ENCODE measurements at places on chromosomes 5 and 9.

- DNase-seq, result no peak
Observed at GRCh38 chr5:95918421-95919006, 43.1 kb downstream of the ELL2 start.

- no peak for DNase-seq
Observed at GRCh38 chr5:116303810-116304209, 219.0 kb downstream of the COMMD10 start.

GRCh38 chr5:115349001-115349817, 52.8 kb upstream of the CCDC112 start:
- DNase-seq, result no peak

DNA sequence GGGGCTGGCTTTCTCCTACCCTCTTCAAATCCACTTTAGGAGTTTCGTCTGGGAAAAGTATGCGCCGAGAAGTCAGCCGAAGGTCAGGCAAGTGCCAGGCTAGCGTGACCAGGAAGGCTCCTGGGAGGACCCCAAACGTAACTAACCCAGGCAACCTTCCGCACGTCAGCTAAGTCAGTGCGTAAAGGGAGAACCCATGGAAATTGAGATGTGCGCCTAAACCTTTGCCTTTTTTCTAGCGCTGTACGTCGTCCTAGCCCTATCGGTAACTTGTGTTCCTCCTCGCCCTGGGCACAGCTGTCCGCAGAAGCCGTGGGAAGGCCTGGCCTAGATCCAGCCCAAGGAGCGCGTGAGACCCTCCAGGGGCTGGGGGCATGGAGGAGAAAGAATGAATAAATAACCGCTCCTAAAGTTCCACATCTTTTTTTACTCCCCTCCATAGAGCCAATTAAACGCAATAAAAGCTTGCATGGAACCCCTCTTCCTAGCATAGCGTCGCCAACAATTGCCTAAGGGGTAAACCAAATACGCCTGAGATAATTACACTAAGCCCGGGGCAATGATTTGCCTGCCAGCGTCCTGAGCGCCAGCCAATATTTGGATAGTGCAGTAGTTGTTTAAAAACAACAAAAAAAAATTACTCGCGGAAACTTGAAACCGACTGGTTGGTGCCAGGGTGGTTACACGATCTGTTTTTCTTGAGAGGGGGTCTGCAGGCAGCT, 4.0 kb upstream of the FOXB2 start:
- DNase-seq, result no peak

DNA sequence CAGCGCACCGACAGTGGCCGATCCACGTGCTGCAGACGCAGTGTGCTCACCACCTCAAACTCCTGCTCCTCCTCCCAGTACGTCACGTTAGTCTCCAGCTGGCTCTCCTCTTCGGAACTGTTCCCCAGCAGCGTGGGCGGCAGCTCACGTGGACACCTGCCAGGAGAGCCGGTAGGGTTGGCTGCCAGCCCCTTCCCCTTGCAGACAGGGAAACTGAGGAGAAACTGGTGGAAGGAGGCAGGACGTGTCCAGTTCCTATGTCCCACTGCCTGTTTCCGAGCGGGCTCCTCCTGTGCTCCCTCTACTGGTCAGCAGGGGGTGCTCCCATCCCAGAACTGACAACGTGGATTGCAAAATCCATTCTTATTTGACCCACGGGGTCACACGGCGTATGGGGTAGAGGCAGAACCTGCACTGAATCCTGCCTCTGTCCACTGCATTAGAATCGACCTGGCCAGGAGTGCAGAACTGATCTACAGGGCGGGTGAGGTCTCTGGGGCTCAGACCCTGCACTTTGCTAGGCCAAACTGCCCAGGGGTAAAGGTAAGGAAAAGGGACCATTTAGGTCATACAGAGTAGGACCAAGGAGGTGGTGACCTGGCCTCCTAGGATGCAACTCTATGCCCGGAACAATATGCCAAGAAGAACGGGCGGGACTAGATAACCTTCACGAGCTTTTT, 25.7 kb downstream of the PDGFRB start:
- DNase-seq, result peak; percentile 44

DNA sequence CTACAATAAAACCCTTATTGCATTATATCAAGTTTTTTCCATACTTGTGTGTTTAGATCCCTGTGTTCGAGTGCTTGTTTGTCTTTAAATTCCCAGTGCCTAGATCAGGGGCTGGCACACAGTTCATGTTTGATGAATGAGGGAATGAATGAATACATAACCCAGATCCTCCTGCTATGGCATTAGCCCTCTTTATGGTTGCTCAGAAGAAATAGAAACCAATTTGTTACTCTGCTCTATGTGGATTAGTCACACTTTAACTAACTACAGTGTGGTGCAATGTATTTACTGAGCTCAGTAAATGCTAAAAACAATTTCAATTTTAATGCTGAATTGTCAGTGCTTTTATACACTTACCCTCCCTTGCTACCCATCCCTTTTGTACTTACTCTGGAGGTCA, 16.4 kb upstream of the GALNT10 start:
- no peak for DNase-seq

DNA sequence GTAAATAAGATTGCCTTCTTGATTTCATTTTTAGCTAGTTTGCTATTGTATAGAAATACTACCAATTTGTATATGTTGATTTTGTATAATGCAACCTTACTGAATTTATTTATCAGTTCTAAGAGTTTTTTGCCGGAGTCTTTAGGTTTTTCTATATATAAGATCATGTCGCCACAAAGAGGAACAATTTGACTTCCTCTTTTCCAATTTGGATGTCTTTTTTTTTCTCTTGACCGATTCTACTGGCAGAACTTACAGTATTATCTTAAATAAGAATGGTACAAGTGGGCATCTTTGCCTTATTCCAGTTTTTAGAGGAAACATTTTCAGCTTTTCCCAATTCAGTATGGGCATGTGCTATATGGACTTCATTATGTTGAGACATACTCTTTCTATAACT, 624.7 kb upstream of the ACO1 start:
- DNase-seq, result no peak

DNA sequence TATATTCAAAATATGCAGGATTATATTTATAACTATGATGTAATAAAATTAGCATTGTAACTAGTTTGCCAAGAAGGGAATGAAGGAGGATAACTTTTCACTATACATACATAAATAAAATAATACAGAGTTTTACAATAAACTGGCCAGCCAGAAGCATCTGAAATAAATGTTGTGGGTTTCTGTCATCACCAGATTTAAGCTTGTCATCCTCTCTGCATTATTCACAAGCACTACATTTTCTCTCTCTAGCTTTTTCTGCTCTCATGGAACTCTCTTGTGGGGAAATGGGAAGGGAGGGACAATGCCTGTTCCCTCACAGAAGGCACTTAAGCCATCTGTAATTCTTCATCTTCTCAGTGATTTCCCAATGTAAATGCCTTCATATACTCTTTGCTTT, 626.8 kb downstream of the SEMA5A start:
- DNase-seq, result no peak

DNA sequence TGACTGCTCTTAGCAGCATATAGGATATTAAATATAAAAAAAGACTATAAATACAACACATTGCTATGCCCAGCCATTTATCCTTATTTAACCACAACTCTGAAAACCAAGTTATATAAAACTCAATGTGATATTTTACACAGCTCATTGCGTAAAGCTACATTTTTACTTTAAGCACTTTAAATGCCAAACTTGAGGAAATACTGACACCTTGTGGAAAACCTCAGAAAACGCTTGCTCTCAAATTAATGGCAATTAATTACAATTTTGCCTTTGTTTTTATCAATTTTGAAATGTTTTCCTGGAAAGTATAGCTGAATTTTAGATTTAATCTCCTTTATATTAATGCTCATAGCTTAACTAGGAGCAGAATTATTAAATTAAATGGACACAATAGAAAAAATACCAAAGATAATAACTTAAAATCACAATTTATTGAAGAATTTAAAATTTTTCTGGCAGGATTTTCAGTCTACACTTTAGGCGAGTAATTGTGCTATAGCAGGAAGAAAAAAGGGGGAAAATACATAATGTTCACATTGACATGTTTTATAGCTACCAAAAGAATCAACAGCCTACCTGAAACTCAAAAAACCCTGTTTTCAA, 25.2 kb upstream of the PLAC8L1 start:
- DNase-seq, result no peak

DNA sequence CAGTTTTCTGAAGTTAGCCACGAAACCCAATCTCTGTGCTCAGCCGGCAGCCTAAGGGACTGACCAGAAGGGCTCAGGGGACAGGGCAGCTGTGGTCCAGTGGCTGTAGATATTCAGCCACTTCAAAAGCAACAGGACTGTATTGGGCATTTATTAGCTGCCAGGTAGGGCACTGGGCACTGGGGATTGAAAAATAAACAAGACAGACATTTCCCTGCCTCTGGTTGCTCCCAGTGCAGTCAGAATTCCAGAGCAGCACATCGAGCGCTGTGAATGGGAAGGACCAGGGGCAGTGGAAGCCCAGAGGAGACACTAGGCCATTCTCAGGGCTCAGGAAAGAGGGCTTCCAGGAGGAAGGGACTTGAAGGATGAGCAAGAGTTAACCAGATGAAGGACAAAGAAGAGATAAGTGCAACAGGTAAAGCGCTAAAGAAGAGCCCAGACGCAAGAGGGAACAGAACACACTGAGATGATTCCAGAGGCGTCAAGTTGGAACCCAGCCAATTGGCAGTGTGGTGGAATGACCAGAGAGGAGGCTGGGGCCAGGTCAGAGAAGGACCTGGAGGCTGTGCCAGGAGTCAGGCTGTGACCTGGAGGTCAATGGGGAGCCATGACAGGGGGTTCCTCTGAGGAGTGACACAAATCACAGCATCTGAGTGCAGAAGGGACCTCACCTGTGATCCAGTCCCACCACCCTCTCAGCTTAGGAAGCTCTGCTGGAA, 122.5 kb upstream of the ZNF618 start:
- no peak for DNase-seq

DNA sequence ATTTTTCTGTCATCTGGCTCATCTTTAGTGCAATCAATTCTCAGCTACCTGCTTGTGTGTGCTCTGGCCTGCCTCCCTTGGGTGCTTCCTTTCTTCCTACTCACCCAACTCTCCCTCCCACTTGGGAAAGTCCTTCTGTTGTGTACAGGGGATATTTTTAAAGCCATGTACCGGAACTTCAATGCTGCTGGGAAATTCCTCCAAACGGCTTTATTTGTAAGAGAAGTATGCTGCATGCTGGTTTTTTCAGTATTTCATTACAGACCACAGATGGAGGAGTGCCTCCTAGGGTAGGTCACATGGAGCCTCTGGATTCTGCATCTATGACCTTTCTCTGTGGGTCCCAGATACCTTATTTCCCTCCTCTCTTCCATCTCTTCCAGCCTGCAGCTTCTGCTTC, 5.4 kb upstream of the HMHB1 start:
- no peak for DNase-seq

DNA sequence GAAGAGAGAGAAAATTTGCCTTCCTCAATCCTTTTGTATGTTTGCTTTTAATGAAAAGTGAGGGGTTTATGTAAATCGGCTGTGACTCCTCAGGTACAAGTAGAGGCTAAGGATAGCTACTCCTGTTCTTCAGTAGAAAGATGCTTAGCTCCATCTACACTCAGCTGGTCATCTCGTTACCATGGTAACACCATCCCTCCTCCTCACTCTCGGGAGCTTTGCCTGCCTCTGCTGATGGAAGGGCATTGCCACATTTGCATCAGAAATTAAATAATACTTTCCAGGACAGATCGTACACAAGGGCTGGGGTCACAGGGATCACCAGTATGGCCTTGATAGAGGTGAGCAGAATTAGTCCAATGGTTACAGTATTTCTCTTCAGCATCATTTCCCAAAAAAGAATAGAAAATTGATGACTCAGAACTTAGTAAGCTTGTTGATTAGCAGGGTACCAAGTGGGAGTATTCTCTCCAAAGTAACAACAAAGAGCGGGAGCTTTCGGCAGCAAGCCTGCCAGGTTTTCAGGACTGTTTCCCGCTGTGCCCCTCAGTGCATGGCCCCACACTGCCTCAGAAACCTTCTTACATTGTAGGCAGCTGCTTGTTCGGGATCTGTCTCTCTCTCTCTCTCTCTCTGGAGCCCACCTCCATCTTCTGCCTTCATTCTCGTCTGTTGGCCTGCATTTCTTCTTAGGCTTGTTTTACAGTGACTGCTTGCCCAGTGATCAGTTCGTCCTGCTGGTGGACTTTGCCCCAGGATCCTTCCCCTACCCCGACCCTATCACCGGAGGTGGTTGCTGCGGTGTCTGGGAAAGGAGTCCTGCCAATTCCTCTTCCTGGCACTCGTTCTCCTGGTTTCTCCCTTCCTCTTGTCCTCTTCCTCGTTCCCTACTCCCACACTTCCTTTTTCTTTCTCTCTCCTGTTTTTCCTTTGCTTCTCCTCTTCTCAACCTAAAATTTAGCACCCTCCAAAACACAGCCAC, 51.9 kb upstream of the SNAPC3 start:
- DNase-seq, result no peak

GRCh38 chr5:32506201-32506661, 61.7 kb upstream of the ZFR start:
- DNase-seq, result no peak

GRCh38 chr9:5230554-5230953, 665 bp upstream of the INSL4 start:
- DNase-seq, result no peak

DNA sequence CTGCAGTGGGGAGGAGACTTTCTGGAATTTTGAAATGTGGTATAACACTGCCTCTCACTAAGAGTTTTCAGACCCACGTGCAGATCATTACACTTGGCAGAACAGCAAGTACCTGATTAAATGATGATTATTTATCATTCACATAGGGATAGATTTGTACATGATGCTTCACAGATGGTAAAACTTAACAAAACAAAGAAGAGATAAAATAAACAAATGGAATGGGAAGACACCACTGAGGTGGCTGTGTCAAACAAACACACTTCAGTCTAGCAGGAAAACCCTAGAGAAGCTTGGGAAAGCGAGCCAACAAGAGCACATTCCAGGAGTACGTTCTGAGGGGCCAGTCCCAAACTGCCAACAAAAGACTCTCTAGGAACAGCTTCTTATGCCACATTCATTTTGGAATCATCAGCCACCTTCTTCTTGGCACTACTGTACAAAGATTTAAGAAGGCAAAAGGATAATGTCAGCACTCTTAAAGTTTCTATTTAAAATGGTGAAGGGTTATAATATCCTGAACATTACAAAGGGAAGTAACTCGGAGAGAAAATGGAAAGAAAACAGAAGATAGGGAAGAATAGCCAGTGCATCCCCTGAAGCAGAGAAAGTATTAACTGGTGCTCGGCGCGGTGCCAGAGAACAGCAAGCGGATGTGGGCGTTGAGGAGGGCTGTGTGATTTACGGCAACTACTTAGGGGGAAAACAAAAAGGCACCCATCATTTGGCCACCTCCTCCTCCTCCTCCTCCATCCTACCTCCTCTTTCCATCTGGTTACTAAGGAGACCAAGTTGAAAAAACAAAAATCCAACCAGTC, 1.6 kb downstream of the MED27 start:
- no peak for DNase-seq

- DNase-seq, result no peak
Observed at GRCh38 chr9:2758162-2758897, 41.0 kb downstream of the KCNV2 start.

GRCh38 chr9:123985869-123986268, 25.7 kb upstream of the LHX2 start:
- DNase-seq, result no peak

GRCh38 chr5:7902201-7902600, 33.3 kb downstream of the MTRR start:
- no peak for DNase-seq

- DNase-seq, result no peak
Observed at GRCh38 chr5:7686794-7687193, 164.1 kb downstream of the CFAP90 start.

- no peak for DNase-seq
Observed at GRCh38 chr5:157801-158200, 33.5 kb upstream of the LRRC14B start.

All from activated T-helper 1 cell treated with anti-CD3 and anti-CD28 coated beads, Interleukin-12 subunit alpha, Interleukin-12 subunit beta, Interleukin-2, Interleukin-4 antibody, amounts not matched to agents 30 ng/mL and 10 ng/mL and 1 ng/mL, durations not matched to agents 14 hours and 24 hours and 36 hours (primary cell).